ENCODE measurements at places on chromosomes 11 and 22. TPM values are rescaled to one million over a fixed set of nuclear protein-coding genes. Genes with fewer than 3 reads are reported as not detected.

The ACAD8 gene
- total RNA-seq: 28.0 TPM

The DDX6 gene
- total RNA-seq: 107 TPM

The FOLR1 gene
- not detected for total RNA-seq

The USP35 gene
- 23.1 TPM for total RNA-seq

The CNTF gene
- 283 TPM for total RNA-seq

The OLFML1 gene
- 8.4 TPM for total RNA-seq

The RPLP2 gene
- total RNA-seq: 765 TPM

The MMP8 gene
- total RNA-seq: not detected

The SH3BP1 gene
- total RNA-seq: 7.5 TPM

GRCh38 chr11:24636291-24636629 is 139.4 kb downstream of the LUZP2 start:
- no peak for DNase-seq

DNA sequence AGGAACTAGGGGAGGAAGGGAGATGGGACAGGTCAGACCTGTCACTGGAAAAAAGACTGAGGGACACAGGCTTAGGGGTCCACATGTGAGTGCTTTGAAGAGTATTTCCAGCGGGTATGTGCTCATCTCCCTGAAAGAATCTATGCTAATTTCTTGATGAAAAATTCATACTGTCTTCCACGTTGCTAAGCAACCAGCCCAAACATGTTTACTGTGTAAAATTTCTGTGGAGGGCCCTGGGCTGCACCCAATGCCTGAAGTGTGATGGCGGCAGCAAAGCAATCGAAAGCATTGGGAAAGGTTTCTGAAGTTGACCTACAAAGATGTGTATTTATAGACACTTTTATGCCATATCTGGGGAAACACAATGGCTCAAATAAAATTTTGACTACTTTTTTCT is 7.4 kb downstream of the SYT13 start:
- no peak for DNase-seq

- peak; percentile 26 for DNase-seq
These were observed 104.1 kb upstream of the MTNR1B start for GRCh38 chr11:92865352-92865751.

GRCh38 chr11:820655-821511 is 2.2 kb downstream of the PNPLA2 start:
- no peak for DNase-seq

- DNase-seq: no peak
These were observed 218.7 kb upstream of the BLID start for GRCh38 chr11:122334546-122335339.

DNA sequence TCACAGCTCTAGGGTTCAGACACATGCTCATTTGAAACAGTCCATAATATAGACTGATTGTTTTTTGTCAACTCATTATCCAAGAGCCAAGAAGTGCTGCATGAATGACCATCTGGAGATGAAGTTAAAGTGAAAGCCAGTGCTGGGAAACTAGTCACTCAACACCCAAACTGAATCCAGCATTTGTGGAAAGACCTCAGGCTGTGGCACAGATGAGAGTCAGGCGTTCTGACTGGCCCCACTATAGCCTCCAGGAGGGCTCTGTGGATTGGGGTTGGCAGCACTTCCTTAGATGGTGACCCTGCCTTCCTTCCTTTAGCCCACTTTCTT is 2.1 kb downstream of the FEZ1 start:
- DNase-seq: no peak

GRCh38 chr11:61065955-61066638 is 36.2 kb upstream of the CD5 start:
- DNase-seq: no peak

- DNase-seq: no peak
These were observed 4.4 kb downstream of the RBX1 start for GRCh38 chr22:40955571-40955970.

DNA sequence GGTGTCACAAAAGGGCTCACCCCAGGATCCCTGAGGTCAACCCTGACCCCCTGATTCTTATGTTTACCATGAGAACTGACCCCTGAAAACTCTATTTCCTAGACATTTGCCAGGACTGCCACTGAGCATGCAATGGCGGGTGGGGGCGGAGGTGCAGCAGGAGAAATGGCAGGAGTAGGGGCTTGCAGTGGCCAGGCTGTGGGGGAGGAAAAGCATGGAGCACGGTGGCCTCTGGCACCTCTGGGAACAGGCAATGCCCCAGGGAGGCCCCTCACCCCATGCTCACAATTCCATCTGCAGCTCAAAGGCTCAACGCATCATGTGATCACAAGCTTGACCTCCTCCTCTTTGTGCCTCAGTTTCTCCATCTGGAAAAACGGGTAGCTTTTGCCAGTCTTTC is 46.5 kb upstream of the FGF3 start:
- DNase-seq: no peak

DNA sequence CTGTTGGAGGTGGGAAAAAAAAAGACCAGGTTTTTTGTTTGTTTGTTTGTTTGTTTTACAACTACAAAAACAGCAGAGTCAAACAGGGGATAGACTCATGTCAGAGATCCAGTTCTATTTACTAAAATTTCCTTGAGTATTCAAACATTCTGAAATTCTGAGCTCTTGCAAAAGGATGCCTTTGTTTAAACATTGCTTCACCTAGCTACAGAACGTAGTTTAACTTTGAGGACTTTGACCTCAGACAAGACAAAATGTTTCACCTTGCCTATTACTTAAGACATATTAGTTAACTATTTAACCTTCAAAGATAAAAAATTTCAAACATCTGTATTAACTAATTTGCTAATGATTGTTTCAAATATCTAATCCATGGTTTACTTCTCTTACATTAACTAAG is 36.1 kb upstream of the GLYATL2 start:
- no peak for DNase-seq

All from tibial nerve (tissue), 4 donors.